ENCODE measurements at places on chromosomes 3 and 15. TPM values are rescaled to one million over a fixed set of nuclear protein-coding genes. Genes with fewer than 3 reads are reported as not detected.
A peak's percentile ranks its signal among the peaks of the same experiment; 100 is the strongest.

DNA sequence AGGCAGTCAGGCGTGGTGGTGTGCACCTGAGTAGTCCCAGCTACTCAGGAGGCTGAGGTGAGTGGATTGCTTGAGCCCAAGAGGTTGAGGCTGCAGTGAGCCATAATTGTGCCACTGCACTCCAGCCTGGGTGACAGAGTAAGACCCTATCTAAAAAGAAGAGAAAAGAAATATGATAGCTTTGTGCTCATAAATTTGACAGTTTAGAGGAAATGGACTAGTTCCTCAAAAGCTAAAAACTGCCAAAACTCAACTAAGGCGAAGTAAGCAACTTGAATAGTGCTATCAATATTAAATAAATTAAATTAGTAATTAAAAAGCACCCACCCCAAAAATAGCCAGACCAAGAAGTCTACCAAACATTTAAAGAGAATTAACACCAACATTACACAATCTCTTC, 24.5 kb upstream of the SLC15A2 start:
- no peaks in the 10 kb centered on the region for H3K36me3 ChIP-seq
- H3K4me3 ChIP-seq = no peak overlapping the region
- DNase-seq = no peak
- no peaks in the 10 kb centered on the region for H3K27me3 ChIP-seq
- H3K4me1 ChIP-seq = no peaks in the 10 kb centered on the region

DNA sequence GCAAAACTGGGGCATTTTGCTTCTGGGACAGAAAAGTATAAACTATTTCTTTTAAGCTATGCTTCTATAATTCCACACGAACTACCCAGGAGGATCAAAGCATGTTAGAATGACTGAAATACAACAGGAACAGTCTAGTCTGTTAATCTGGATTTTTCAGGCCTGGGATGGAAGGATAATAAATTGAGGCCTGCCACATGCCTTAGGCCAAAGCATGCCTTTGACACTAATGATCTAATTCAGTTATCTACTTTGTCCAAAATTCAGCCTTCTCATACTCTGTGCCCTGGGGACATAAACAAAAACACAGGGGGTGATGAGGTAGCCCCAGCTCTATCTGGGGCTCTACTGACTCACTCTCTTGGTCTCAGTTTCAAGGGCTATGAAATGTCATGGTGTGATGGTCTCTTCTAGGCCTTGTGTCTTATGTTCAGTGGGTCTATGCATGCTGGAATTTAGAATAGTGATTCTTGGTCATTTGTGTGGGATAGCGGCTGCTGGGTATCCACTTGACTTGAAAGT, 32.5 kb downstream of the GAP43 start:
- no peaks in the 10 kb centered on the region for H3K27me3 ChIP-seq
- H3K27ac ChIP-seq = no peak overlapping the region
- no peak for DNase-seq
- no peak overlapping the region for H3K4me3 ChIP-seq

- H3K4me1 ChIP-seq = no peaks in the 10 kb centered on the region
- H3K36me3 ChIP-seq = peaks cover 20% of the 10 kb centered on the region
- no peak for DNase-seq
- no peaks in the 10 kb centered on the region for H3K27me3 ChIP-seq
- no peak overlapping the region for H3K27ac ChIP-seq
Observed at GRCh38 chr15:73583544-73583943, 49.6 kb downstream of the NPTN start.

- no peak overlapping the region for H3K4me3 ChIP-seq
- H3K27me3 ChIP-seq = no peaks in the 10 kb centered on the region
- H3K27ac ChIP-seq = no peak overlapping the region
- DNase-seq = no peak
Observed at GRCh38 chr3:43473244-43473643, 148.6 kb downstream of the ANO10 start.

Gene PFKFB4
- 7.2 TPM for total RNA-seq

Gene DYNLT2B
- total RNA-seq = 5.3 TPM

Gene EOMES
- 0.36 TPM for total RNA-seq

Gene CILP
- 0.84 TPM for total RNA-seq

Gene IGSF11
- 0.75 TPM for total RNA-seq

- no peak overlapping the region for H3K4me3 ChIP-seq
- no peaks in the 10 kb centered on the region for H3K36me3 ChIP-seq
- no peak for DNase-seq
Observed at GRCh38 chr3:79517766-79518413, 249.9 kb downstream of the ROBO1 start.

DNA sequence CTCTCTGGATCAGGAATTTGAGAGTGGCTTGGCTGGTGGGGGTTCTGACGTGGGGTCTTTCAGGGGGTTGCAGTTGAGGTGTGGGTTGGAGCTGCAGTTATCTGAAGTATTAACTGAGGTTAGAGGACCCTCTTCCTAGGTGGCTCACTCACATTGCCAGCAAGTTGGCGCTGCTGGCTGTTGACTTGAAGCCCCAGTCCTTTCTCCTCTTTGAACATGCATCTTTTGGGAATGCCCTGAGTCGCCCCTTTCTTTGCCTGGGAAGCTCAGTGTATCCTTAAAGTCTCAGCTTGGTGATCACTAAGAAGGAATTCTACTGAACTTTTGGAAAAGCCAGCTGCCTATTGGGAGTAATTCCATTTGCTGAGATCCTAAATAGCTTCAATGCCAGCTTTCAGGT, 13.0 kb upstream of the AMOTL2 start:
- H3K4me3 ChIP-seq = no peak overlapping the region
- DNase-seq = no peak
- no peak overlapping the region for H3K27ac ChIP-seq
- no peaks in the 10 kb centered on the region for H3K36me3 ChIP-seq
- no peaks in the 10 kb centered on the region for H3K4me1 ChIP-seq
- H3K27me3 ChIP-seq = no peaks in the 10 kb centered on the region

Gene TMEM62
- 24.5 TPM for total RNA-seq

GRCh38 chr3:62084558-62084957, 288.8 kb downstream of the FEZF2 start:
- DNase-seq = no peak
- H3K36me3 ChIP-seq = no peaks in the 10 kb centered on the region
- no peak overlapping the region for H3K27ac ChIP-seq

GRCh38 chr15:60804986-60805949, 326.3 kb upstream of the ICE2 start:
- H3K27ac ChIP-seq = no peak overlapping the region
- DNase-seq = peak; percentile 72
- peaks cover 8% of the 10 kb centered on the region for H3K4me1 ChIP-seq
- no peaks in the 10 kb centered on the region for H3K36me3 ChIP-seq
- no peak overlapping the region for H3K4me3 ChIP-seq

Gene AP3B2
- total RNA-seq = 0.42 TPM

DNA sequence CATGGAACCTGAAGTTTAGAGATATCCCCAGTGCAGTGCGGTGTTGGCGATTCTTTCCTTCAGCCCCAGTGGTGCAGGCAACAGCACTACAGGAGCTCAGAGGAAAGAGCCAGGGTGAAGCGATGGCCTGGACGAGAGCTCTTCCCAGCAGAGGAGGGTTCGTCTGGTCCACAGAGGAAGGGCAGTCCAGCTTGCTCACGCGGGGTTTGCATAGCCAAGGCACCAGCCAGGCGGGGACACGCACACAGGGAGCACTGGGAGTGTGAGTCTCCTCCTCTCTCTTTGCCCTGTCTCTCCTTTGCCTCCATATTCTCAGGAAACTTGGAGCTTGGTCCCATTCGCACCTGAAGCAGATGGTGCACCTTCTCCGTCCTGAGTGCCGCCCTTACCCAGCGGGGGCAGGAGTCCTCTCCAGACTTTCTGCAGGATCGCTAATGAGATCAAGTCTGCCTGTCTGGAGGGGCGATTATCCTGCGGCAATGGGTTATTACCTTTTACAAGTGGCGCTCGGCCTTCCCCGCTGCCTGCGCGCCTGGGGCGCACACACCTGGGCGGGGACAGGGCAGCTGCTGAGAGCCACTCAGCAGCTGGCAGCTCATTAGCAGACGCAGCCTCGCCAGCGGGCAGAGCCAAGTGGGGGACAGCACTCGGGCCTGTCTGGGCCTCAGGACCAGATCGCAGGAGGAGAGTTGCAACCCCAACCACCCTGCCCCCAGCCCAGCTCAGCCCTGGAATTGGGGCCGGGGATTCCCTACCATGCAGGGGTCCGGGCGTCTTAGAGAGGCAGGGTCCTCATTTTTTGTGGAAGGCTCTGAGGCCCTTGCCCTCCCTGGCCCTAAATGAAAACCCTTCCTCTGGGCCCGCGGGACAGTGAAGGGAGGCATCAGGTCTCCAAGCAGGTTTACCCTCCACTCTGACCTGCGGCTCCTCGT, 119.0 kb upstream of the MEF2A start:
- peak; percentile 71 for DNase-seq
- peaks cover 3% of the 10 kb centered on the region for H3K4me1 ChIP-seq
- no peak overlapping the region for H3K27ac ChIP-seq
- no peaks in the 10 kb centered on the region for H3K36me3 ChIP-seq
- no peaks in the 10 kb centered on the region for H3K27me3 ChIP-seq

Gene PGBD4
- total RNA-seq = 1.7 TPM

DNA sequence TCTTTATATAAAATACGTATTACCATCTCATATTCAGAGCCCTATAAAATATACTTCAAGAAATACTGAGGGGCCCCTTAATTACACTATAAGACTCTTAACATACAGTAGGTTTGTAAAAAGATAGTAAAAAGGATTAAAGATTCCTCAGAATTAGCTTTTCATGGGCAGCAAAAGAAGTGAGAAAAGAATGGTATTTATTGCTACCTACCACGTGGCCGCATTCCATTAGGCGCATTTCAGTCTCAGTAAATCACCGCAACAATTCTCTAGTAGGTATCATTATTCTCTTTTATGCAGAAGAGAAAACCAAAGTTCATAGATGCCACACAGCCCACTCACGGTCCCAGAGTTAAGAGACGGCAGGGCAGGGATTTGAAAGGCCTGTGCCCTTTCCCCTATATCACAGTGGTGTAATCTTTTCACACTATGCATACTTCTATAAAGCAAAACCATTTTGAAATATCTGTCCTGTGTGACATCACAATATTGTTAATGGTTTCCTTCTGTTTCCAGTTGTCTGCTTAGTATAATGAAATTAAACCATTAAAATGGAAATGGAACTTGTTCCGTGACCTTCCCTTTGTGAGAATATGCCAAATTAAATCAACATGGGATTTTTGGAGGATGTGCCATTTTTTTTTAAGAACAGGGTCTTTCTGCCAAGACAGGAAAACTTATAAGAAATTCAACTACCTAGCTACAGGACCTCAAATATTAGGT, 1072.2 kb downstream of the FHIT start:
- no peak overlapping the region for H3K27ac ChIP-seq
- no peak for DNase-seq
- no peaks in the 10 kb centered on the region for H3K4me1 ChIP-seq
- no peak overlapping the region for H3K4me3 ChIP-seq

DNA sequence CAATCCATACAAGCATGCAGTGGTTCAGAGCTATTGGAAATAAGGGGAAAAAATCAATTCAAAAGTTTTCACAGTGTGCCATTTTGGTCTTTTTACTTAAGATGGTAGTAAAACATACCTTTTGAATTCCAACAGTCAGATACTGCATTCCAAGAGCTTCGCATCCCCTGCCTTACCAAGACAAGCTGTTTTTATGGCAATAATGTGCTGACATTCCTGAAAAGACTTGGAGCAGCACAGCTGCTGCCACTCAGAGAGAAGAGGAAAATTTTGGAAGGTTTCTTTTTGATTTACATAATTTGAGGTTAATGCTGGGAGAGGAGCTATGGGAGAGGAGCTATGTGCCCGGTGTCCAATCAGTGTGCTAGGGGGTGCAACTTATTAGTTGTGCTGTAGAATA, 148.3 kb downstream of the FEZF2 start:
- no peak for DNase-seq
- no peaks in the 10 kb centered on the region for H3K4me1 ChIP-seq
- no peak overlapping the region for H3K4me3 ChIP-seq
- no peaks in the 10 kb centered on the region for H3K27me3 ChIP-seq
- no peak overlapping the region for H3K27ac ChIP-seq
- H3K36me3 ChIP-seq = peaks cover 4% of the 10 kb centered on the region
